ENCODE measurements at places on chromosomes 3 and 15.

DNA sequence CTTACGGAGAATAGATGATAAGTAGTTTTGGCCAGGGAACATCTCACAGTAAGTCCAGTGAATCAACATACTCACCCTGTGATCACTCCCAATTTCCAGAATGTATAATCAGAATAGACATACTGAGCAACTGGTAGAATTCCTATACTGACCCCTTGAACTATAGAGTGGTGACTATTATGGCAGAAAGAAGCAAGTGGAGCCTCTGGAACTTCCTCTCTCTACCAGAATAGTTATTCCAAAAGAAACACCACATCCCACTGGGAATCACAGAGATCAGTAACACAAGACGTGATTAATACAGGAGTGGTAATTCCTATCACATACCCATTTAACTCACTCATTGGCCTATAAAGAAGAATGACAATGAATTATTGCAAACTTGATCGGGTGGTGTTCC lies 50.1 kb upstream of the TRIM42 start:
- DNase-seq, result no peak

DNA sequence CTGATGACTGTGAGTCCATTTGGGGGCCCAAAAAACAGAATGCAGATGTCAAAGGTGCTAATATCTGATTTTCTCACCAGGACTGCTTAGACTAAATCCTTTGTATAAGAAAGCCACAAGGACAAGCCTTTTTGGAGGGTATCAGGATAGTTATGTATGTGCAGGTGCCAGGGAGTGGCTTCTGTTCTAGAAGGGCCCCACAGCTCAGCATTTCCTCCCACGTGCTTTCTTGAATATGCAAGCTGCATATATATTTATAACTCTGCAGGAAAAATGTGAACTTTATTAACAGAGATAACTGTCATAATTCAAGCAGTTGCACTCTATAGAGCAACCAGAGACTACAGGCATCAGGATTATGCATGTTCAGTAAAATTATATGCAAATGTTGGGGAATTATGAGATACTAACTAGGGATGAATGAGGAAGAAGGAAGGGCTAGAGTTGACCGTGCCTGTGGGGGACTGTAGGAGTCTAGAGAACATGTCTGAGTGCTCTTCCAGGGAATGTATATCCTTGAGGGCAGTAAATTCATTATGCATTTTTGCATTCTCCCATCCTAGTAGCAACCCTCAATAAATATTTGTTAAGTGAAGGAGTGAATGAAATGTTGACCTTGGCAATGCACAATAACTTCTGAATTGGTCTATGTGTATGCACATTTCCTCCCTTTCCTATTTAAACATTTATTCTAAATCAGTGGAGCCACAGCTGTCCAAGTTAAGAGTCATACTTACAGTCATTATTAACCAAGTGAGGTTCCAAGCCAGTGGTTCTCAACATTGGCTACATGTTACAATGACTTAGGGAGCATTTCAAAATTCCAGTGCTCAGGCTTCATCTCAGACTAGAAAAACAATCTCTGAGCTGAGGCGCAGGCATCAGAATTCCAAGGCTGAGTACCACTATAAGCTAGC lies 94.8 kb upstream of the ANKRD28 start:
- DNase-seq, result peak; percentile 45

DNA sequence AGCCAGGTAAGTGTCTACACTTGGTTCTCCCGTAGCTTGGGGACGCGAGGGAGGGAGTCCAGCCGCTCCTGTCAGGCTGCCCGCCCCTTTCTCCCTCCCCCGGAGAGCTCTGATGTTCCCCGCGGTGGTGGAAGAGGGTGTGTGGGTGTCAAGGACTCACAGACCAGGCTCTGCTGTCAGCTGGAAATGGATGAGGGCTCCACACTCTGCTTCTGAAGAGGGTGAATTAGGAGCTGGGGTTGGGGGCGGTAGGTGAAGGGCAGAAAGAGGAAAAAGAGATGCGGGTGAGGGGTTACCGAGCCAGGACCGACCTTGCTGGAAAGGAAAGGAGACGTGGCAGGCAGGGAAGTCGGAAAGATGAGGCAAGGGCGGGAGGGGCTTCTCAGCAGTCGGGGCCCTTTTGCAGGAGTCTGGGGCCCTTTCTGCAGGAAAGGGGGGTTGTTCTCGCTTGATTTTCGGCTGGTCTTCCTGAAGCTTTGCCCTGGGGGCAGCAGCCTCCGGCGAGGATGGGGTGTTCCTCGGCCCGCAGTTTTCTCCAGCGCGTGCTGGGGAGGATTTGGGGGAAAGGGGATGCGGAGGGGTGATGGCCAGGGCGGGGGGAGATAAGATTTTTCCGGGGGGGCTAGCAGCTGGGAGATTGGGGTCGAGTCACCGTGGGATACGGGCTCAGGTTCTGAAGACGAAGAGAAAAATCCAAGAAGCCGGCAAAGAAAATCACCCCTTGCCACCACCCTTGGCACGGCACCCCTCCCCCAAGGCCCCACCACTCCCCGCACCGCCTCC lies 602 bp upstream of the BAHD1 start:
- no peak for DNase-seq

GRCh38 chr3:136377508-136377907 lies 127.4 kb downstream of the PCCB start:
- DNase-seq, result no peak

DNA sequence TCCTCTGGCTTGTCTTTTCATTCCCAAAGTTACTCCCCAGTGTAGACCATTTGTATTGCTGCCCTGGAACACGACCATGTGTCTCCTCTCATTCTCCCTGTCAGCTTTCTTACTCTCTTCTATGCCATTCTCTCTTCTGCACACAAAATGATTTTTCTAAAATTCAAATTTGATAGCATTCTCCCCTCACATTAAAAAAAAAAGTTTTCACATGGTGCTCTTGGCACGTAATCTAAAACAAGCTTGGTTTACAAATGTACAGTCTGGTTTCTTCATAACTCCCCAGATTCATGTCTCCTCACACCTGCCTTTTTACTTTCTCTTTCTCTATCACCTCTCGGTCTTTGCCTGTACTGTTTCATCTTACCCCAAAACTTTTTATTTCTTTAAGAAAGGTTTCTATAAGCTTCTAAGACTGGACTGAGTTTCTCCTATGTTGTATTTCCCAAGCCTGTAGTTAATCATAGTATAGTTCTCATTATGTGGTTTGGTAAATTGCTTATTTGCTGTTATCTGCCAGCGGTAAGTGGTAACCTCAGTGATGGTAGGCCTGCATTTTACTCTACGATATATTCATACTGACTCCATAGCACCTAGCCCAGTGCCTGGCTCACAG lies 31.2 kb downstream of the BCHE start:
- no peak for DNase-seq

GRCh38 chr15:42385206-42385979 lies 26.1 kb downstream of the CAPN3 start:
- DNase-seq, result peak; percentile 5

DNA sequence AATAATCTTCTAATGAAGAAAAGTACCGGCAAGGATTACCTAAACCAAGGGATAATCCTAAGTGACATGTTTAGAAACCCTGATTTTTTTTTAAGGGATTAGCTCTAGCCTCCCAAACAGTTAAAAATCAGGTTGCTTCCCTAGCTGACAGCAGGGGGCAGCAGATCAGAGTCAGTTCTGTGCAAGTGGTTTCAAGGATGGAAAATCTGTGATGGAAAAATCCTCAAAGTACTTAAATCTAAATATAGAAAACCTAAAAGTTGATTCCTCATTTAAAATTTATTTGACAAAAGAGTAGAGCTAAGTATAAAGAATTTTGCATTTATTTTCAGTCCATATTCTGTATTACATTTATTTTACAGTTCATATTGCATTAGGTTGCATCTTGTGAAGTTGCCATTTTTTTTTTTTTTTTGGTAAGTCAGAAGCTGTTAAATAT lies 107.6 kb downstream of the PEX5L start:
- DNase-seq, result peak; percentile 56

- DNase-seq, result peak; percentile 37
These were observed 190.7 kb downstream of the RORA start for GRCh38 chr15:61038387-61038786.

DNA sequence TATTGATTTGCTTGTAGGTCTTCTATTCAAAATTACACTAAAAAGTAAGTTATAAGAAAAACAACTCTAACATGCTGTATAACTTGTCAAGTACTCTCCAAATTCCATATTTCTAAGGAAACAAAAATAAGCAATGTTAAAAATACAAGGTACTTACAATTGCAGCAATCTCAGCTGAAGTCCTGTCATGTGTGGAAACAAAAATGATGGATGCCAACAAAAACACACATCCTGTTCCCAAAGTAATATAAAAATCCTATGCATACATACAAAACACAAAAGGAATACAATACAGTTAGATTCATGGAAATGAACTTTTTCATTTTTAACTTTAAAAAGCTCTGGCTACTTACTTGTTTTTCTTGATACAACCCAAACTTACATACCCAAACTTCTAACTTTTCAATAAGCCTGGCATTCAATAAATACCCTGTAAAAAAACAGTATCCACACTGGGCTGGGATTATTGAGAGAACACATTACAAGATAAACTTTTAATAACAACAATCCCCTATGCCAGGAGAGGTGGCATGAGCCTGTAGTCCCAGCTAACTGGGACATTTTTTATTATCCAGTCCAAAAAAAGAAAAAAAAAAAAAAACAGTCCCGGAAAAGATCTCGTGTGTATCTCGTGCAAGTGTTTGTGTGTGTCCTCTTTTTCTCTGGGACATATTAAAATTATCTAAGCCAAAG lies 14.7 kb downstream of the CMTM6 start:
- DNase-seq, result no peak

- DNase-seq, result no peak
These were observed 1.1 kb upstream of the UBE2E1 start for GRCh38 chr3:23804441-23805209.

GRCh38 chr3:191136347-191136746 lies 62.7 kb upstream of the OSTN start:
- DNase-seq, result no peak

GRCh38 chr15:59924812-59925522 lies 79.1 kb upstream of the FOXB1 start:
- no peak for DNase-seq

DNA sequence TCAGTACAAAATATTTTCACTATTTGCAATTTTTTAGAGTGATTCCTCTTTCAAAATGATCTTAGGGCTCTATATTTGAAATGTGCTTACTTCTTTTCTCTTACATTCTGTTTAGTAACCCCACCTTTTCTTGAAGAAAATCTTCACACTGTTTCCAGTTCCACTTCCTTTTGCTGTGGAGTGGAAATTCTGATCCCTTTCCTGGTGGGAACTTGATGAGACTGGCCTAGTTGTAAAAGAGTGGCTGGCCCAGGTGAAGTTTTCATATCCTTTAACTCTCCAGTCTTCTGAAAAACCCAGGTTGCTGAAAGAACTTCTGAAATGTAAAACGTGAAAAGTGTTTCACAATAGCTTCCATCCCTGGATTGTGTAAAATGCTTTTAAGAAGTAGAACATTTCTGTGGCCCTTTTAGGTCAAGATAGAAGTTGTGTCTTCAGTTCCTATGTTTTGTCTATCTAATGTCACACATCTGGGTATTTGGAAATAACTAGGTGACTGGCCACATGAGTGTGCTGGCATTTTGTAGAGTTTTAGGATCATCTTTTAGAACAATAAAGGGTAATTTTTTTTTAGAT lies 84.8 kb upstream of the LRIG1 start:
- DNase-seq, result no peak

DNA sequence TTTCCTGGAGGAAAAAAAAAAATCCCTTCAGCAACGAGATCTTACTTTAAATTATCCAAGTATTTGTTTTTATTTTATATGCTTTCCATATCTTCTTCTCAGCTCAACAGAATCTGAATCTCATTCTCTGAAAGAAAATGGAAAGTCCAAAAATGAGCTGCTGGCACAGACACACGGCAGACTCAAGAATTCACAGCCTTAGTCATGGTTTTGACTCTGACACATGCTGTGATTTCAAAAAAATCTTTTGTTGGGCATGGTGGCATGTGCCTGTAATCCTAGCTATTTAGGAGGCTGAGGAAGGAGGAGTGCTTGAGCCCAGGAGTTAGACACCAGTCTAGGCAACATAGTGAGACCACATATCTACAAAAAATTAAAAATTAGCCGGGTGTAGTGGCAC lies 565.0 kb downstream of the MAGI1 start:
- no peak for DNase-seq

GRCh38 chr15:68875377-68876116 lies 54.8 kb upstream of the SPESP1 start:
- DNase-seq, result peak; percentile 87

- no peak for DNase-seq
These were observed 34.5 kb downstream of the MGLL start for GRCh38 chr3:127787571-127788365.

DNA sequence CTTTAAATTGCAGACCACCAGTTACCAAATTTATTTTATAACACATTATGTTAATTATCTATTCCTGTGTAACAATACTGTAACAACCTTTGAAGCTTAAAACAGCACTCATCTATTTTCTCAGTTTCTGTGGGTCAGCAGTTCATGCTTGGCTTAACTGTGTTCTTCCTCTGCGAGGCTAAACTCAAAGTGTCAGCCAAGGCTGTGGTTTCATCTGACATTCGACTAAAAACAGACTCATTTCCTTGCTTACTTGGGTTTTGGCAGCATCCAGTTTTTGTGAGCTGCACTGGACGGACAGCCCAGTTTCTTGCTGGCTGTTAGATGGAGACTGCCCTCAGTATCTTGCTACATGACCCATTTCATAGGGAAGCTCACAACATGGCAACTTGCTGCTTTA lies 247.3 kb upstream of the KCNH8 start:
- peak; percentile 68 for DNase-seq

DNA sequence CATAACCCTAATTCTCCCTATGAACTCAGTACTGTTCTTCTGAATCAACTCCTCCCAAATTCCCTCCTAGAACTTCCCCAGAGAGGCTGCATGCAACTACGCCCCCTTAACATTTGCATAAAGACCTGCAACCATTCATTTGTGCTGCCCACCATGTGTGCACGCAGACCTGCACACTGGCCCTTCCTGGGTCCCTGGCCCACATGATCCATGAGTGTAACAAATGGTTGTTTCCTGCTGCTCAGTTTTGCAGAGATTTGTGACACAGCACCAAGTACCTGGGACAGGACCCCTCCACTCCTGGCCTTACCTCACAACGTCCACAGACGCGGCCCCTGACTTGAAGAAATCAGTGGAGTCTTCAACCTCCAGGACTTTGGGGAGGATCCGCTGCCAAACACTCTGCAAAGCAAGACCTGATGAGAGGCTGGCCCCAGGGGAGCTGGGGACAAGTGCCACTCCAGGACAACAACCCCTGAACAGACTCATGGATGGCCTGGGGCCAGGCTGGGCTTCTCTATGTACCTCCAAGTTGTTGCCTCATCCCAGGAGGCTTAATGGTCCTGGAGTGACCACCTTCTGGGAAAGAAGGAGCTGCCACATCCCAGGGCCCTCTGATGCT lies 33.8 kb downstream of the ALDH1L1 start:
- no peak for DNase-seq

DNA sequence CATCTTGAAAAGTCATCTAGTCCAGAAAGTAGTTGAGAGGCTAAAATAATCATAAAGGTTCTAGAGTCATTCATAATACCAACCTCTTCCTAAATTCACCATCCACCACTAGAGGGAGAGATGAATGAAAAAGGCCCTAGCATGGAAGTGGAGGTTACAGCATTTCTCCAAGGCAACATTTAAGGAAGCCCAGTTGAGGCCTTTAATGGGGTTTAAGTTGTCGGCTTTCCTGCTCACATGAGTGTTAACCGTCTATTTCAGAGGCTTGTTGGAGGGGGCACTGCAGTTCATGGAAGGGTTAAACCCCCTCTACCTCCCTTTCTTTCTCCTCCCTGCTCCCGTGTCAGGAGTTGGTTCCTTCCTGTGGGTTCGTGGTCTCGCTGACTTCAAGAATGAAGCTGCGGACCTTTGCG lies 3.8 kb upstream of the SLCO3A1 start:
- peak; percentile 35 for DNase-seq

Measured in astrocyte of the cerebellum (primary cell).